ENCODE measurements at places on chromosomes 1 and 21.

- H3K36me3 ChIP-seq, result no peaks in the 10 kb centered on the region
- no peak overlapping the region for H3K4me3 ChIP-seq
- no peaks in the 10 kb centered on the region for H3K27me3 ChIP-seq
- no peak for DNase-seq
- no peak overlapping the region for H3K27ac ChIP-seq
These were observed 25.5 kb upstream of the TNFRSF1B start for GRCh38 chr1:12141163-12141850.

DNA sequence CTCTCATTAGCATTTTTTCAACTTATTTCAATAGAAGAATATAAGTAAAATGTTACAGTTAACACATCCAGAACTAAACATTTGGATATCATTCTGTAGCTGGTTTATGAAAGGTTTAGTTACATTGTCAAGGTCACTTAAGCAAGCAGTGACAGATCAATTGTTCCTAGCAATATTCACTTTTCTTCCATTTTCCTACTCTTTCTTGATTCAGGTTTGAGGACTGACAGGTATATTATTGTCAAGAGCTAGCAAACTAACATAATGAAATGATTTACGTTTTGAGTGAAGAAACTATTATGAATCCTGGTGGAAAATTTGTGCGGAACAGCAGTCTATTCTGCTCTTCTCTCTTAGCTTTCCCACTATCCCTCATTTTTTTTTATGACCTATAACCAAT is 220.4 kb upstream of the ADGRL4 start:
- no peak for DNase-seq
- no peaks in the 10 kb centered on the region for H3K27me3 ChIP-seq
- no peaks in the 10 kb centered on the region for H3K36me3 ChIP-seq
- no peak overlapping the region for H3K4me3 ChIP-seq

DNA sequence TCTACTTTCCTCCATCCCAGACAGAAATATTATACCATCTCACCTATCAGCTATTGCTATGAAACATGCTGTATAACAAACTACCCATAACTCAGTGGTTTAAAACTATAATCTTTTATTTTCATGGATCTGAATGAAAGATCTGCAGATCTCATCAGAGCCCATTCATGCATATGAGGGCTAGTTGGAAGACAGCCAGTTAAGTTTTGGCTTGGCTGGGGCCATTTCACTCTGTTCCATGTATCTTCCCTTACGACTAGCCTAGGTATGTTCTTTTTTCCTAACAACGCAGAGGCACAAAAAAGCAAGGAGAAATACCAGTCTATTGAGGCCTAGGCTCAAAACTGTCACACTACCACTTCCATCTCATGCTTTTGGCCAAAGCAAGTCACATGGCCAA is 28.1 kb upstream of the RGS1 start:
- no peaks in the 10 kb centered on the region for H3K27me3 ChIP-seq
- H3K4me1 ChIP-seq, result peaks cover 36% of the 10 kb centered on the region
- no peak for DNase-seq

DNA sequence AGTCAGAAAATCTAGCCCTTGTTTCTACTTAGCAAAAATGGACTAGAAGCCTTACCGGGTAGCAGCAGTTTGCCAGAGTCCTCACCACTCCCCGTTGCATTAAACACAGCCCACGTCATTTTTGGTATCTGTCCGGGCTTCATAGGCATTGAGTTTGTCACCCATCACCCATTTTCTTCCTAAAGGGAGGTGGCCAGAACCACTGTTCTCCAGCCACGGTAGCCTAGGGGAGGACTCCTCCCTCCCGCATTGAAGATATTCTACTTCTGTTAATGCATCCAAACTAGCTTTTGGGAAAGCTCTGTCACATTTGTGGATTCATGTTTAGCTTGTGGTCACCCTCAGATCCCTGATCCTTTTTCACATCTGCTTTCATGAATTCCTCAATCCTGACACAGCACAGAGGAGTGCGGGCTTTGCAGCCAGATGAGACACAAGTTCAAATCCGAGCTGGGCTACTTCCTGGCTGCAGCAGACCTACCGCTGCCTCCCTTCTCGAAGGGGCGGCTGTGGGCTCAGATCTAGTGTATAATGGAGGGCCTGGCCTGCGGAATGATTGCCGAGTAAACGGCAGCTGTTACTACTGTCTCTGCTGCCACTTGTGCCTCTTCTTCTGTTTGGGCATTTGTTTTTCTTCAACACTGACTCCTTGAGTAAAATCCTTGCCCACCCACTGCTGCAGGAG is 63.2 kb upstream of the EFHD2 start:
- no peaks in the 10 kb centered on the region for H3K36me3 ChIP-seq
- DNase-seq, result no peak
- peaks cover 19% of the 10 kb centered on the region for H3K4me1 ChIP-seq
- no peaks in the 10 kb centered on the region for H3K27me3 ChIP-seq
- no peak overlapping the region for H3K27ac ChIP-seq

GRCh38 chr1:167645140-167645541 is 15.1 kb downstream of the RCSD1 start:
- H3K36me3 ChIP-seq, result no peaks in the 10 kb centered on the region
- H3K4me3 ChIP-seq, result no peak overlapping the region
- H3K27ac ChIP-seq, result no peak overlapping the region
- no peak for DNase-seq
- no peaks in the 10 kb centered on the region for H3K27me3 ChIP-seq

DNA sequence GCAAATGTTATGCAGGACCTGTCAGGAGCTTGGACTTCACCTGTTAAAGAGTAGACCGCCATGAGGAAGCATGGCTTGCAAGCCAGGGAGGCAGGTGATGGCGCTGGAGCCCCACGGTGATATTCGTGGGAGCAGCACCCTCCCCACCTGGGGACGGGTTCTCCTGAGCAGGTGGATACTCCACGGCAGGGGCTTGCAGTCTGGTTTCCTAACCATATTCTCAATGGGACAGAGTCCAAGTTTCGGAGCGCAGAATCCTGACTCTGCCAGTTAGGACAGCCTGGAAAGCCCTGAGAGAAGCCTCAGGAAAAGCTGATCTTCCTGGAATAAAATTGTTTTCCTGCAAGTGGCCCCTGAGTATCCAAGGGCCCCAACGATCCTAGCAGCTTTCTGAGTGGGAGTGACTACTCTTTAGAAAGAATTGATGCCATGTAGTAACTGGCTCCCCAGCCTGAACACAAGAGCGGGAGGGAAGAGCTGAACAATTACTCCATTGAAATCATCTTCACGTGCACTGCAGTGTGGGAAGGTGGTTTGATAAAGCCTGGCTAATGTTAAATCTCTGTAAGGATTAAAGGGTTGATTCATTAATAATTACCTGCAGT is 146.3 kb upstream of the RAB4A start:
- no peak for DNase-seq
- H3K27ac ChIP-seq, result no peak overlapping the region

GRCh38 chr1:233440951-233441401 is 113.5 kb downstream of the MAP3K21 start:
- no peak for DNase-seq
- H3K4me1 ChIP-seq, result no peaks in the 10 kb centered on the region
- no peak overlapping the region for H3K27ac ChIP-seq
- no peaks in the 10 kb centered on the region for H3K27me3 ChIP-seq
- no peak overlapping the region for H3K4me3 ChIP-seq

DNA sequence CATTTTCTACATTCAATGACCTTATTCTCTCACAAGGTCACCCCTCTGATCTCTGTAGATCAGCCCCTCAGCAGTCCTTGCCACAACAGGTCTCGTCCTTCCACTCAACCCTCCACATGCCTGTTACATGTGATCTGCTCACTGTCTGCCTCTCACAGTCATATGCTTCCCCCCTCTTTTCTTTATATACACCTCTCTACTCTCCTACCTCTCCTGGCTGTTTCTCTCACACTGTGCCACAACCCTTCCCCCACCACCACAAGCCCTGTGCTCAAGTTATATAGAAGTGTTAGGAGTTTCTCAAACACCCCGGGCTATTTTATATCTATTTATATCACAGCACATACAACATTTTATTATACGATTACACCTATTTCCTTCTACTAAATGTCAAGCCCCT is 12.6 kb downstream of the B3GALNT2 start:
- H3K36me3 ChIP-seq, result peaks cover 33% of the 10 kb centered on the region
- no peak overlapping the region for H3K4me3 ChIP-seq
- H3K4me1 ChIP-seq, result no peaks in the 10 kb centered on the region

DNA sequence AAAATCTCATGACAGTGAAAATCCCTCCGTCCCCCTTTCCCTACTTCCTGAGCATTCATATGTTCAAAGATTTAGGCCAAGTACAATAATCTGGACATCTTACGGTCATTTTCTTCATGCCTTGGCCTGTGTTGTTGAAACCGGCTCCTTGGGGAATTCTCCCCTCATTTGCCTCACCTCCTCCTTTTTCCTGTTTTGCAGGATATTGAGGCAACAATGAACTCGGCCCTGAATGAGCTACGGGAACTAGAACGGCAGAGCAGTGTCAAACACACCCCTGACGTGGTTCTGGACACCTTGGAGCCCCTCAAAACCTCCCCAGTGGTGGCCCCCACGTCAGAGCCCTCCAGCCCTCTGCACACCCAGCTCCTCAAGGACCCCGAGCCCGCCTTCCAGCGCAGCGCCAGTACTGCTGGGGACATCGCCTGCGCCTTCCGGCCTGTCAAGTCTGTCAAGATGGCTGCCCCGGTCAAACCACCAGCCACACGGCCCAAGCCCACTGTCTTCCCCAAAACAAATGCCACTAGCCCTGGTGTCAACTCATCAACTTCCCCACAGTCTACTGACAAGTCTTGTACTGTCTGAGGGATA is 9.3 kb upstream of the IKBKE start:
- no peak for DNase-seq
- H3K4me1 ChIP-seq, result peaks cover 8% of the 10 kb centered on the region
- H3K4me3 ChIP-seq, result no peak overlapping the region
- H3K27me3 ChIP-seq, result no peaks in the 10 kb centered on the region
- H3K36me3 ChIP-seq, result peaks cover 51% of the 10 kb centered on the region

- no peak overlapping the region for H3K27ac ChIP-seq
- no peaks in the 10 kb centered on the region for H3K36me3 ChIP-seq
- H3K27me3 ChIP-seq, result no peaks in the 10 kb centered on the region
These were observed 85.8 kb downstream of the MIS18A start for GRCh38 chr21:32193098-32193465.

GRCh38 chr1:34361121-34361520 is 184.4 kb downstream of the C1orf94 start:
- no peaks in the 10 kb centered on the region for H3K27me3 ChIP-seq
- H3K4me1 ChIP-seq, result no peaks in the 10 kb centered on the region
- no peak overlapping the region for H3K27ac ChIP-seq
- no peak for DNase-seq
- H3K4me3 ChIP-seq, result no peak overlapping the region
- no peaks in the 10 kb centered on the region for H3K36me3 ChIP-seq

DNA sequence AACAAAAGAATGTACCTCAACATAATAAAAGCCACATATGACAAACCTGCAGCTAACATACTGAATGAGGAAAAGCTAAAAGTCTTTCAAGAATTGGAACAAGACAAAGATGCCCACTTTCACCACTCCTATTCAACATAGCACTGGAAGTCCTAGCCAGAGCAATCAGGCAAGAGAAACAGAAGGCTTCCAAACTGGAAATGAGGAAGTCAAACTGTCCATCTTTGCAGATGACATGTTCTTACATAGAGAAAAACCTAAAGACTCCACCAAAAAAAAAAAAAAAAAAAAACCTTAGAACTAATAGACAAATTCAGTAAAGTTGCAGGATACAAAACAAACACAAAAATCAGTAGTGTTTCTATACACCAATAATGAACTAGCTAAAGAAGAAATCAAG is 20.2 kb downstream of the NSL1 start:
- no peaks in the 10 kb centered on the region for H3K4me1 ChIP-seq
- no peak overlapping the region for H3K4me3 ChIP-seq
- peaks cover 40% of the 10 kb centered on the region for H3K36me3 ChIP-seq
- DNase-seq, result no peak
- H3K27me3 ChIP-seq, result no peaks in the 10 kb centered on the region

DNA sequence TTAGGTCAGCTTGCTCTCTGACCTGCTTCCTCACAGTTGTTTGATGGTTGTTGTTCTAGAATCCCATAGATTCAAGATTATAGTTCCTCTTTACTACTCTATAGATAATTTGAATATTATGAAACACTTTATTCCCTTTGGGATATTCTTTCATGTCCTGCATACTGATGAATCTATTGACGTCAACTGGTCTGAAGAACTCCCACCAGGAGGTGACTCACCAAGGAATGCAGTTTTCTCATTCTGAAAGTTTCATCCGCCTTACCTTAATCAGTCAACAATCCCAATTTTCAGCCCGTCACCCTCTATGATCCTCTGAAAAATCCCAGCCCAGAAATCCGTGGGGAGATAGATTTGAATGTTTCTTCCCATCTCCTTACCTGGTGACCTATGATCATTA is 834.1 kb upstream of the PRMT6 start:
- no peak for DNase-seq
- H3K27me3 ChIP-seq, result no peaks in the 10 kb centered on the region
- no peak overlapping the region for H3K27ac ChIP-seq
- no peaks in the 10 kb centered on the region for H3K36me3 ChIP-seq

- no peaks in the 10 kb centered on the region for H3K4me1 ChIP-seq
- no peak for DNase-seq
- H3K4me3 ChIP-seq, result no peak overlapping the region
- H3K27me3 ChIP-seq, result no peaks in the 10 kb centered on the region
- H3K36me3 ChIP-seq, result no peaks in the 10 kb centered on the region
These were observed 106.7 kb upstream of the C21orf91 start for GRCh38 chr21:17925899-17926298.

DNA sequence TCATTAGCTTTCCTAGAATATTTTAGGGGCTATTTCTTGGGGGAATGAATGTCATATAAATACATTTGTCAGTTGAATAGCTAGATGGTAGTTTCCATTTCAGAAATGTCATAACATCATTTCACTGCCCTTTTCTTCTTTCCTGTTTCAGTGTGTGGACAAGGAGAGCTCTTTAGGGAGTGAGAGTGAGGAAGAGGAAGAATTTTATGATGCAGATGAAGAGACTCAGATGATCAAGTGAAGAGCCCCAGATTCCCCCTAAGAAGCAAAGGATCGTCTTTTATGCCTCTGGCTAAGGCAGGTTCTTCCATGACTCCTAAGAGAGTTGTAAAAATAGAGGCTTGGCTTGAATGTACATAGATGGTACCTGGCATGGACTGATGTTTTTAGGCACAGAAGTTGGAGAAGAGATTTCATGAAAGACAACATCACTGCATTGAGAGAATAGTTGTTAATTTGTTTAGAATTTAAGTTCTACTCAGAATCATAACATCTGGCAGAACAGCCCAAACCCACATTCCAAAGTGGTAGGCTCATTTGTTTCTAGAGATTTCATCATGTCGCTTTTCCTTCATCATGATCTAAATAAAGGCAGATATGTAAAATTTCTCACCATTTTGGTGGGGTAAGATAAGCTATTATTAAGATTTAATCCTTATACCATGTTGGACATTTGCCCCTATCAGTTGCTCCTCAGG is 44.2 kb upstream of the MAB21L3 start:
- H3K4me1 ChIP-seq, result peaks cover 14% of the 10 kb centered on the region

- H3K36me3 ChIP-seq, result no peaks in the 10 kb centered on the region
- no peak overlapping the region for H3K27ac ChIP-seq
- H3K4me1 ChIP-seq, result no peaks in the 10 kb centered on the region
- DNase-seq, result peak; percentile 41
These were observed 182.3 kb upstream of the GALNT2 start for GRCh38 chr1:229884765-229885164.

GRCh38 chr1:196399713-196400112 is 208.5 kb downstream of the KCNT2 start:
- H3K4me3 ChIP-seq, result no peak overlapping the region
- no peak for DNase-seq
- H3K27me3 ChIP-seq, result no peaks in the 10 kb centered on the region
- no peak overlapping the region for H3K27ac ChIP-seq
- no peaks in the 10 kb centered on the region for H3K4me1 ChIP-seq

- no peak overlapping the region for H3K4me3 ChIP-seq
- peaks cover 44% of the 10 kb centered on the region for H3K36me3 ChIP-seq
- peaks cover 14% of the 10 kb centered on the region for H3K4me1 ChIP-seq
- no peaks in the 10 kb centered on the region for H3K27me3 ChIP-seq
These were observed 53.3 kb upstream of the FASLG start for GRCh38 chr1:172605641-172606040.
